ENCODE measurements at places on chromosomes 7 and 10. TPM values are rescaled to one million over a fixed set of nuclear protein-coding genes. Genes with fewer than 3 reads are reported as not detected.

SP8 gene
- polyA plus RNA-seq = not detected

DNA sequence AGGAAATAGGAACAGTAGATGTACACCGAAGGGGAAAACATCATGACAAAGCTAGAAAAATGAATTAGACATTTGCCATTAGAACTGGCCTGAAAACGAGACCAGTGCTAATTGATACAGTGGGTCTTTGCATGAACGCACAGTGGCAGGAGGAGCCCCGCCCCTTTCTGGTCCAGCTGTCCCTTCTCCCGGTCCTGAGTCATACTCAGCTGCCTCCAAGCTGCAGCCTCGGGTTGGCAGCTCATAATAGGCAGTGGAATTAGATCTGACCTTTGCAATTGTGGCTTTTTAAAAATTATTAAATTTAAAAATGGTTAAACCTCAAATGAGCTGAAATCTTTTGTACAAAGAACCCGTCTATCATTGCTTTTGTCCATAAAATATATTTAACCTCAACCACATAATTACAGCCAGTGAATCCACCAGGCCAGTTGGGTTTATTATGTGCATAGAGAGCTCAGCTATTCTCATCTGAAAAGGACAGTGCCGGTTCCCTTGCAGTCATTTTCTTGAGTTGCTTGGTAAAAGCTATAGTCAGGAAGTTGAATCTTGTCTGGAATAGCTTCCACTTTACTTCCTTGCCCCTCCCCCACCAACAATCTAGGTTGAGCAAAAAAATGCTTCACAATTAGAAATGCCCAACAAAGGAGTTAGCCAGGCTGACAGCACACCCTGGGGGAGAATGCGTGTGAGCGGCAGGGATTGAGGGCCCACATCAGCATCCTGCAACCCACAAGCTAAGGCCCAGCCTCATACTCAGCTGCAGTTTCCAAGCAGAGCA lies 147.1 kb downstream of the BUB3 start:
- DNase-seq = no peak

- DNase-seq = no peak
Observed at GRCh38 chr10:8088504-8088903, 34.0 kb downstream of the GATA3 start.

DNA sequence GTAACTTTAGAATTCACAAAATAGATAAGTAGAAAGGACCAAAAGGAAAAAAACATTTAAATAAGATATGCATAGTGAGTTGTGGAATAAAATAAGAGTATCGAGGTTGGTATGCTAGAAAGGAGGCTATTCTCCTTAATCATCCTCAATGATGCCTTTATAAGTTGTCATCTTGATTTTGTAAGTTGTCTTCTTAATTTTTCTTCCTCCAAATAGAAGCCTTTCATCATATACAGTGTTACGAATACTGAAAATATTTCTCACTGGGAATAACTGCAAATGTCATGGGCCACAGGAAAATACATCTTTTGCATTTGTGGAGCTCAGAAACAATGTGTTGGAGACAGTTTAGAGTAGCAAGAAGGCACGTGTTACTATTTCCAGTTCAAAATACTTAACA lies 31.5 kb upstream of the PRTFDC1 start:
- DNase-seq = no peak

- DNase-seq = no peak
Observed at GRCh38 chr10:100128951-100129350, 47.3 kb upstream of the CPN1 start.

GRCh38 chr10:100103581-100103980 lies 21.9 kb upstream of the CPN1 start:
- no peak for DNase-seq

OPN4 gene
- polyA plus RNA-seq = 1.1 TPM

DNA sequence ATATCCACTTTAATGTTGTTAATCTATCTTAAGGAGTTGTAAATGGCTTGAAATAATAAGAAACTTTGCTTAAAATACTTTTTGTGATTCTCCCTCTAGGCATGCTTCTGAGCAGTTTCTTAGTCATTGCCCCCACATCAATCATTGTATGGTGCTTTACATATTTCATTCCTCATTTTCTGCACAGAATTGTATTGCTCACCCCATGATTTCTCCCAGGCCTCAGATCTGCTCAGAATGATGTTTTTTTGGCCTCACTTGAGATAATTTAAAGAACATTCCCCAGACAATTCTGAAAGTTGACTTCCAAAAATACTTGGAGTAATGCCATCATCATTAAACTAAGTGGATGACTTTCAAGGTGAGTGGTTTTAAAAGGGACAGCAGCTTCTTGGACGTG lies 82.1 kb upstream of the PRPS1L1 start:
- DNase-seq = no peak

UCMA gene
- polyA plus RNA-seq = 1.9 TPM

SPDYE2 gene
- polyA plus RNA-seq = 4.9 TPM

DNA sequence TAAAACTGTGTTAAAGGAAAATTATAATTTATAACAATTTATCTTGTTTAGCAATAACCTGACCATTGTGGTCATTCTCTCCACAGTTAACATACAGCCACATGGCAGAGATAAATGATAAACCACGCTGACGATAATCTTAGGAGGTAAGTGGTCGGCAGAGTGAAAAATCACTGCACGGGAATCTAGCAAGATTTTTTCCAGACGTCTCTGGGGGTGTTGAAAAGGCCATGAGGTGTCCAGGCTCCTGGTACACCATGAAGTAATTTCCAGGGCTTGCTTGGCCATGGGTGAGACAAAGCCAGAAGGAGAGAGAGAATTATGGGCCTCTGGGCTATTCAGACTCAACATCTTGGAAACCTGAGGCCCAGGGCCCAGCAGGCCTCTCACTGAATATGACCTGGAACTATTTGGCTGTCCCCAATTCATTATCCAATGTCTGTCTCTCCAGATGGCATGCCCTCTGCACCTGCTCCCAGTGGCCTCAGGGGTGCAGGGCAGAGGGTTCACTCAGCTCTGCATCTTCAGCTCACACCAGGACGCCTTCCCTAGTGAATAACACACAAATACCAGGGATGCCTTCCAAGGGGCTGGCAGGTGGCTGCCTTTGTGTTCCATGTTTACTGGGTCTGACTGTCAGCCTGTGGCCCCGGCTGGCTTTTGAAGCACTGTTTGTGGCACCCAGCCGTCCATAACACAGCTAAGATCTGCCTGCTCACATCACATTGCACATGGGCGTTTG lies 590.4 kb upstream of the PFKP start:
- no peak for DNase-seq

GRCh38 chr10:852386-852785 lies 79.1 kb downstream of the LARP4B start:
- no peak for DNase-seq

- peak; percentile 23 for DNase-seq
Observed at GRCh38 chr10:117342641-117343040, 32.6 kb downstream of the PDZD8 start.

DNA sequence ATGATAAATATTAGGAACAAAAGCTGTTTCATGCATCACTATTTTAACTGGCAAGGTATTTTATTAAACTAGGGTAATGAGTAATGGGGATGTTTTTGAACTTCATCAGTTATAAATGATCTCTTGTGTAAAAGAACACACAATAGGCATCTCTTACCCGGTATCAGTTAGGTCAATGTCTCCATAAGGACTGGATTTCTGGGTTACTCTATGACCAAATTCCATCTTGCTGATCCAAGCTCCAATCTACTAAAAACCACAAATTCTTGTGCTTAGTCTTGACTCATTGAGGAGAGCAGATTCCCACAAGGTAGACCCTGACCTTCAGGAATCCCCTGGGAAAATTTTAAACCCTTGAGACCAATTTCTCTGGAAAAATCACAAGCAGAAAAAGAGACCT lies 1167.7 kb downstream of the XPNPEP1 start:
- DNase-seq = no peak

DNA sequence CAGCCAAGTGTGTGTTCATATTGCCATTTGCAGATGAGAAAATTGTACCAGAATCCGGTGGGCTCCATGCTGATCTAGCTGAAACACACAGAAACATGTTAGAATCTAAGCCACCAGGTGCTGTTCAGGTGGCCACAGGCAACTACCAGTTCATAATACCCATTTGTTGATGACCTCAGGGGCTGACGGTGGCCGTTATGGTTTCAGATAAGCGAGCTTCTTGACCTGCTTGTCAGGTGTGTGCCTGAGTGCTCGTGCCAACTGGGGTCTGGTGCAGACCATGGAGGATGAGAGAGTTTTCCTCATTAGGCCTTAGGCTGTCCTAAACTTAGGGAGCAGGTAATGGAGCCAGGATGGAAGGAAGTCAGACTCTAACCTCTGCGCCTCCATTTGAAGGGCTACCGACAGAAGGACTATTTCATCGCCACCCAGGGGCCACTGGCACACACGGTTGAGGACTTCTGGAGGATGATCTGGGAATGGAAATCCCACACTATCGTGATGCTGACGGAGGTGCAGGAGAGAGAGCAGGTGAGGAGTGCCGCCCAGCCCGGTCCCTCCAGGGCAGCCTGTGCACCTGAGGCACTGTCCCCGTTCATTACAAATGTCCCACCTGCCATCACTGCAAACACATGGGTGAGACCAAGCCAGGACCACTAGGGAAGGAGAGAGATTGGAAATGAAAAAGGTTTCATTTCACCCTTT lies 53.1 kb downstream of the MKI67 start:
- DNase-seq = no peak

DNA sequence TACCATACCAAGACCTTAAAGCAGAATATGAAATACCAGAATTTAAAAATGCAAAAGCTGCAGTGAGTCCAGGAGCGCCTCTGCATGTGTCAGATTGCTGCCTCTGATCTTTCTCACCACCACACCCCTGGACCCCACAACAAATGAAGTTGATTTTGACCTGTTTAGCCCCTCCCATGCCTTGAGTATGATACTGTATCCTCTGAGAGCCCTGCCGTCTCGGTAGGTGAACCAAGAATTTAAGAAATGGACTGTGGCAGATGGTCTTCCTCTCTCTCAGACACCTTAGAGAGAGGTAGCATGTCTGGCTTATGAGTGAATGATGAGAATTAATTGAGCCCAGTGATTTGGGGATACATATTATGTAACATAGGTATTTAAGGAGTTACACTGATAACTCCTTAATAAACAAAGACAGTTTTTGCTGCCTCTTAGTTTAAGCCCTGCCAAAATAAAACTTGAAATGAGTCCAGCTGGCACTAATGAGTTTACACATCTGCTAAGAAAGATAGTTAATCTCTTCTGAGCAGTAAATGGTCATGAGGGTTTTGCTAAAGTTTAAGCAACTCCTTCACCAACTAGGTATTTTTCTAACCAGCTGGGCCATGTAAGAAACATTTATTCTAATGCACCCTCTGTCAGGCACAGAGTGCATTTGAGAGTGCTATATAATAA lies 4.5 kb upstream of the TFPI2 start:
- no peak for DNase-seq

DNA sequence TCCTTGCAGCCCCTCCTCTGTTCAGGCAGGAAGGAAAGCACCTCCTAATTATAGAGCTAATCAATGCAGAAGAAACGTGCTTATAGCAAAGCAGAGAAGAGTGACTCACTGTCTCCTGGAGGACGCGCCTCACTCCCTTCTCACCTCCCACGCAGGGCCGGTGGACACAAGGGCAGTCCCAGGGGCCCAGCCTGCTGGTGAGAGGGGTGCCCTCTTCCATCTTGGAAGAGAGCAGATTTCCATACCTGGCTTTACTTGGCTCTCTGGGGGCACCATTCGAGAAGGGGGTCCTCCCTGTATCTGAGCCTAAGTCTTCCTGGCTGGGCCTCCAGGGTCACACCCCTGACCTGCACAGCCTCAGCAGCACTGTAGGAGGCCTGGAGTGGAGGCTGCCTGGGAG lies 55.8 kb downstream of the RASGEF1A start:
- DNase-seq = no peak

DNA sequence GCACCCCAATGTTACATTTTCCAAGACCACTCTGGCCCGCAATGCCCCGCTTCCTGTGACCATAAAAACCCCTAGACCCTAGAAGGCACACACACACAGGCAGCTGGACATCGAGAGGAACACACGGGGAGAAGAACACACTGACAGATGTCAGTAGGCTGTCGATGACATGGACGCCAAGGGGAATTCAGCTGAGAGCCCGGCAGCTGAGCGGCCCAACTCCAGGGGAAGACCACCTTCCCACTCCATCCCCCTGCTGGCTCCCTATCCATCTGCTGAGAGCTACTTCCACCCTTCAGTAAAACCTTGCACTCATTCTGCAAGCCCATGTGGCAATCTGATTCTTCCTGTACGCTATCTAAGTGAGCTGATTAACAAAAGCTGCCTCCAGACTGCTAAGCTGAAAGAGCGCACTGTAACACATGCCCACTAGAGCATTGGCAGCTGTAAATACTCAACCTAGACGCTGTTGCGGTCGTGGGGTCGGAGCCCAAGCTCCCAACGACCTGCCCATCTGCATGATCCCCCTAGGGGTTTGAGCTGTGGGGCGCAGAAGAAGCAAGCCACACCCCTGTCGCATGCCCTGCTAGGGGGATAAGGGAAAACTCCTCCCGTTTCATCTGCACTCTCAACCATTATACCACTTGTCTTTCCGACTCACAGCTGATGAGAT lies 843.6 kb upstream of the POT1 start:
- DNase-seq = no peak

DDIT4 gene
- 47.9 TPM for polyA plus RNA-seq

- no peak for DNase-seq
Observed at GRCh38 chr10:14564268-14564744, 210.4 kb downstream of the FAM107B start.

DNA sequence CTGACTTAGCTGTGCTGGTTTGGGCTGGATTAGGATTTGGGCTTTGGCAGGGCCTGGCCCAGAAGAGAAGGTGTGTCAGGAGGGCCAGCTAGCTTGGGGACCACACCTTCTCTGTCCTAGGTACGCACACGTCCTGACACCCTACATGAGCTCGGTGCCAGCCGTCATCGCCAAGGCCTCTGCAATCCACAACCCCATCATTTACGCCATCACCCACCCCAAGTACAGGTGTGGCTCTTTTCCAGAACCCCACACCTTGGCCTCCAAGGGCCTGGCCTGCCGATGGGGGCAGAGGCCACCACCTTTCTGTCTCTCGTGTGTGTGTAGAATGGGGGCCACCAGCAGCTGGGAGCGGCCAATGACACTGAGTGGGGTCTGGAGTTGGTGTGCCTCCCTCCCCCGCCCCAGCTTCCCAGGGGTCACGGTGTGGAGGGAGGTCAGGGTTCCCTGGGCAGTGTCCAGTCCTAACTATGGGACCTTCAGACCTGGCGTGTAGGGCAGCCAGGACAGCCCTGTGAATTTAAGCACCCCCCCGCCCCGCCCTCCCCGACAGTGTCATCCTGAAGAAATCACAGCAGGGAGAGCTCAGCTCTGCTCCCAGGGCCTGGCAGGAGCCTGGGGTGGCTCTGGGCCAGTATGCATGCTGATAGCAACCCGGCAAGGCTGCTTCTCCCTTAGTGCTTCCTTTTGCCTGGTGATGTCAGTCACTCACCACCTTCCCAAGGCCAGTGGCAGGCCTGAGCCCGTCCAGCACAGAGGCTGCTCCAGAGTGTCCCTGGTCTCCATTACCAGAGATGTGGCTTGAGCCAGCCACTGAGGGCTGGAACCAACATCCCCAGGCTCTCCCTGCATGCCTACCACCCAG lies 6.9 kb upstream of the LDB3 start:
- no peak for DNase-seq

- DNase-seq = no peak
Observed at GRCh38 chr10:7971949-7972348, 82.5 kb upstream of the GATA3 start.

All from muscle of arm (tissue), 14 donors.